ENCODE measurements at places on chromosomes 5 and 9.

DNA sequence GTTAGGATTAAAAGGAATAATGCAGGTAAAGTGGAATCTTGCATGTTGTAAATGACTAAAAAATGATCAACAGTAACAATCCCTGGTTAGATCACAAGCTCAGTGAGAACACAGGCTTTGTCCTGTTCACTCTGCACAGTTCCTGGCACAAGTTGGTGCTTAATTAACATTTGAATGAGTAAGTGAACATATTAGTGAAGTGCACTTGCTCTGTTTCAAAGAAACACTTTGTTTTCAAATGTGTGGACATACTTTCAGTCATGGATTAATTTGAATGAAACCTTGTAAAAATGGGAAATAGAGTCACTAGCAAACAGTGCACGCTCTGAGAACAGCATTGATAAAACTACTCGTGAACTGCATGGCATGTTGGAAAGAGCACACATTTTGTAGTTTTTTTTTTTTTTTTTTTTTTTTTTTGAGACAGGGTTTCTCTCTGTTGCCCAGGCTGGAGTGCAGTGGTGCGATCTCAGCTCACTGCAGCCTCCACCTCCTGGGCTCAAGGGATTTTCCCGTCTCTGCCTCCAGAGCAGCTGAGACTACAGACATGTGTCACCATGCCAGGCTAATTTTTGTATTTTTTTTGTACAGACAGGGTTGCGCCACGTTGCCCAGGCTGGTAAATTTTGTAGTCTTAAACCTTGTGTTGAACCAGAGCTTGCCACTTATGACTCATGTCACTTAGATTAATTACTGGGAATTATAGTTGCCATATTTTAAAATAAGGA is 159.9 kb downstream of the LURAP1L start:
- no peak for DNase-seq

GRCh38 chr5:133356396-133356983 is 255.9 kb downstream of the FSTL4 start:
- no peak for DNase-seq

DNA sequence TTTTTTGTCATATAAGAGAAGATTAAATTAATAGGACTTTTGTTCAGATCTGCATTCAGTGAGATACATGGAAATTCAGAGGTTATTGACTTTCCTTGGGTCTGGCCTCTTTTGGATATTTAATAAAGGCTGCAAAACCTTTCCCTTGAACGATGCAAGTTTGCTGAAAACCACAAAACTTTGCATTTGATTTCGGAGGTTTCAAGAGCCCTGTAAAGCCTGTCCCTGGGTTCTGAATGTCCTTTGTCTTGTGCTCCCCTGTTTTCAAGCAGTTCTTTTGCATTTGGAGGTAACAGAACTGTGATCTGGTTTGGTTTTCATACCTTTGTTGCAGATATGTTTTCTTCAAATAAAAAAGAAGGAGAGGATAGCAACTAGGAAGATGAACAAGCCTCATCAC is 188.1 kb upstream of the DMRT1 start:
- no peak for DNase-seq

- no peak for DNase-seq
Observed at GRCh38 chr9:120863833-120864232, 13.2 kb downstream of the PHF19 start.
